HS-27A (cell line): ENCODE measurements at places on chromosomes 7 and 10.

- no peak for DNase-seq
These were observed 247.3 kb upstream of the PITRM1 start for GRCh38 chr10:3419719-3420495.

DNA sequence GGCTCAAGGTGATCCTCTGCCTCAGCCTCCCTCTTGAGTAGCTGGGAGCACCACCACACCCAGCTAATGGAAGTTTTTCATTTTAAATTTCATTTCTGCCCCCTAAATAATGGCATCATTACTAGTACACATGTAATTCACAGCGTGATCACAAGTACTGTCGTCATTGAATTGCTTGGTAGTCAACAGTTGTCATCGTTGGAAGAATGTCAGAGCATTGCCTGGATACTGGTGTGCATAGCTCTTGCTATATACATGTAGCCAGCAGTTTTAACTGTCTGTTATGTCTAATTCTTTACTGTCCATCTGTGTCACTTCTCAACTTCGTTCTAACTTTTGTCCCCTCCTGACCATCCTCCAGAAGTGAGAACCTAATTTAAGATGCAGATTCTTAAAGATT lies 62.1 kb downstream of the CRPPA start:
- DNase-seq, result no peak

DNA sequence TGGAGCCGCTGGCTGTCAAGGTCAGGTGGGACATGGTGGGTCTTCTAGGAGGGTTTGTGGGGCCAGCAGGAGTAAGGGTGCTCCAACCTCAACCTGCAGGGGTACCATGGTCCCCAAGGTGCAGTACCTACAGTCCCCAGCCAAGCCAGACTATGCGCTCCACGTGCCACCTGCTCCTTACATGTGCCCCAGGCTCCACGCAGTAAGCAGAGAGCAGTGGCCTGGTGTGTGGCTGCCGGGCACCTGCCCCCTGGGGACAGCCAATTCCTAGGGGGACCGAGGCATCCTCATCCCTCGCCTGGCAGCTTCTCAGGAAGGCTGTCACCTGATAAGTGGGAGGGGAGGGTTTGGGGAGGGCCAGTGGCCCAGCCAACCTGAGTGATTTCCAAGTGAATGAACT lies 11.7 kb upstream of the ZNF716 start:
- DNase-seq, result no peak

GRCh38 chr7:38831259-38831996 lies 77.6 kb downstream of the VPS41 start:
- no peak for DNase-seq
